ENCODE measurements at places on chromosomes 16 and 17.
A peak's percentile ranks its signal among the peaks of the same experiment; 100 is the strongest.

- no peak for DNase-seq
These were observed 4.4 kb downstream of the CFAP97D1 start for GRCh38 chr17:43784628-43785101.

GRCh38 chr17:40443988-40444899 is 994 bp downstream of the IGFBP4 start:
- DNase-seq: no peak

- DNase-seq: no peak
These were observed 33.3 kb downstream of the OR1D5 start for GRCh38 chr17:3030096-3030495.

DNA sequence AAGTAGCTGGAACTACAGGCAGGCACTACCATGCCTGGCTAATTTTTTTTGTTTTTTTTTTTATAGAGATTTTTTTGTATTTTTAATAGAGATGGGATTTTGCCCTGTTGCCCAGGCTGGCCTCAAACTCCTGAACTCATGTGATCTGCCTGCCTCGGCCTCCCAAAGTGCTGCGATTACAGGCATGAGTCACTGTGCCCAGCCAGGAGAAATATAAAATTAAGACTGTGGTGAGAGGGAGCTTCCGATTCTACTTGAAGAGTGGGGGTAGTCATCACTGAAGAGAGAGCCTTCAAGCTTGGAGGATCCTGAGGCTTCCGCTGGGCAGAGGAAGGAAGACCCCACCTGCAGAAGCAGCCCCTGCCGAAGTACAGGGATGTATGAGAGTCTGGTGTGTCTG is 34.4 kb upstream of the RGS9 start:
- no peak for DNase-seq

DNA sequence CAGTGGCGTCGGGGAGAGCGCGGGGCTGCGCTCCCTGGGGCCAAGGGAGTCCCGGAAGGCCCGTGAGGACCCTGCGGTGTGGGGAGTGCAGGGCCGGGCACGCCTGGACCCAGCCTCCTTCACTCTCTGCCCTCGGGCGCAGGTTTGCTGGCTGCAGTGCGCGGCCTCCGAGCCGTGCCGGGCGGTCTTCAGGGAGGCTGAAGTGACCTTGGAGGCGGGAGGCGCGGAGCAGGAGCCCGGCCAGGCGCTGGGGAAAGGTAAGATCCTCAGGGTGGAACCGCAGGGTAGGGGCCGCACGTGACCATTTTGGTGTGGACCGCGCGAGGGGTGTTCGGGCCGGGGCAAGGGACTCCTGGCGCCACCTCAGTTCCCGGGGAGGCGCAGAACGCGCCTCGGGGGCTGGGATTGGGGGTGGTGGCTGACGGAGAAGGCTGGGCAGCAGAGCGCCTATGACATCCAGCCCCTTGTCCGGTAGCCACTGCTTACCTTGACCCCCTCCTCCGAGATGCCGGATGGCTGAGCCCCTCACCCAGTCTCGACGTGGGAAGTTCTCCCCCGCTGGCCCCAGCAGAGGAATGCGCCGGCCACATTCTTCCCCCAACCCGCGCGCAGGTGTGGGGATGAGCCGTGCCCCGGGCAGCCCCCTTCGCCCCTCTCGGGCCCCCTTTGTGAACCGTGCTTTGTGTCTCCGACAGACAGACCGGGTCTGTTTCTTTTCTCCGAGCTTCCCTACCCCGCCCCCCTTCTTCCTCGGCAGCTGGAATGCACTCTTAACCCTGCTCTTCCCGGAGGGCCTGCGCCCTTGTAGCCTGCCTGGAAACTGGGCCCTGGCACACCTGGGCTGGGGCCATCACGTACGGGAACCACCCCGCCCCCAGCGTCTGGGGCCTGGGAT is 631 bp downstream of the CDH3 start:
- DNase-seq: no peak

DNA sequence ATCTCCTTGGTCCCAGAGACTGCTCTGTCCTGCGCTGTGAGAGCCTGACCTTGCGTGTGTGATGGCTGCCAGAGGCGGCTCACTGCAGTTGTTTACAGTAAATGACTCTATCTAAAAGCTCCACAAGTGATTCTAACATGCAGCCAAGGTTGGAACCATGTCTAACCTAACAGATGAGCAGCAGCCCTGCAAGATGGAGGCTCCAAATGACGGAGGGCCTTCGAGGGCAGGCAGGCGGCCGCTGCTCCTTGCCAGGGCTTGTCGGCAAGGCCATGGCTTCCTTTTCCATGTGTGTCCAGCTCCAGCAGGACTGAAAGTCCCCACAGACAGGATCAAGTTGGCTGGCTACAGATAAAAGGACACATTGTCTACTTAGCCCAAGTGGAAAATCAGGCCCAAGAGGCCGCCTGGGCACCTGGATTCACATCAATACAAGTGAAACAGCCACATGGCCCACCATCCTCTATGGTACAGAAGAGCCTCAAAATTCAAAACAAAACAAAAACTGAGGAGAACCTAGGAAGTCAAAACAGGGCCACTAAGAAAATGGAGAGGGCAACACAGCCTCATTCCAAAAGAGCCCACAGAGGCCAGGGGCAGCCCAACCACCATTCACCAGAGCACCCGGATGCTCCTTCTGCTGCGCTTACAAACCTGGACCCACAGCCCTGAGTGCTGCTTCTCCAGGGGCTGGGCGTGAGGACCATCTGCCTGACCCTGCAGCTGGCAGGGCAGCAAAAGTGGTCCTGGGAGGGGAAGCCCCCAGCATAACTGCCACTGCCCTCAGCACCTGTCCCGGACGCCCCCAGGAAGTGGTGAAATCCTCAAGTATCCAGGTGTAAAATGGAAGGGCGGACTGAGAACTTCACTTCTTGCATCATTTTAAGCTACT is 65.0 kb downstream of the AMFR start:
- DNase-seq: no peak

GRCh38 chr17:63834431-63835166 is 7.1 kb upstream of the FTSJ3 start:
- peak; percentile 89 for DNase-seq

DNA sequence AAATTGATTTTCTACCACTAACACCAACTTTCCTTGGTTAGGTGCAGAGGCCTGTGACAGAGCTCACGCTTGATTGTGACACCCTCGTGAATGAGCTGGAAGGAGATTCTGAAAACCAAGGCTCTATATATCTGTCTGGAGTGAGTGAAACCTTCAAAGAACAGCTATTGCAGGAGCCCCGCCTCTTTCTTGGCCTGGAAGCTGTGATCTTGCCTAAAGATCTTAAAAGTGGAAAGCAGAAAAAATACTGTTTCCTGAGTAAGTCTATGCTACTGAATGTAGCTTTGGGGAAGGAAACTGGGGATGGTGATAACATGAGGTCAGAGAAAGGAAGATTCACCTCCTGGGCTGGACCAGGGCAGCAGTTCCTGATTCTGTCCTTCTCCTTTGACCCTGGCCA is 38.3 kb downstream of the REXO5 start:
- DNase-seq: no peak

- DNase-seq: peak; percentile 83
These were observed 11.5 kb downstream of the EPOP start for GRCh38 chr17:38663125-38663751.

- peak; percentile 75 for DNase-seq
These were observed 28.7 kb upstream of the MILR1 start for GRCh38 chr17:64420143-64420670.

- DNase-seq: no peak
These were observed 151.9 kb downstream of the SALL1 start for GRCh38 chr16:50999181-50999580.

GRCh38 chr17:66777689-66778225 is 57.2 kb upstream of the CACNG5 start:
- peak; percentile 45 for DNase-seq
